ENCODE measurements at places on chromosomes 2 and 18.

GRCh38 chr2:56229397-56230060, 45.7 kb downstream of the CCDC85A start:
- DNase-seq, result no peak

DNA sequence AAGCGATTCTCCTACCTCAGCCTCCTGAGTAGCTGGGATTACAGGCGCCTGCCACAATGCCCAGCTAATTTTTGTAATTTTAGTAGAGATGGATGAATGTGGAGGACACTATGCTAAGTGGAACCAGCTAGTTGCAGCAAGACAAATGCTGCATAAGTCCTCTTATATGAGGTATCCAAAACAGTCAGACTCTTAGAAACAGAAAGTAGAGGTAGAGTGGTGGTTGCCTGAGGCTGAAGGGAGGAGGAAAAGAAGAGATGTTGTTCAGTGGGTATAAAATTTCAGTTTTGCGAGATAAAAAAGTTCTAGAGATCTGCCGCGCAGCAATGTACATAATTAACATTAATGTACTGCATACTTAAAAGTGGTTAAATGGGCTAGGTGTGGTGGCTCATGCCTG, 145.3 kb upstream of the SPRED2 start:
- no peak for DNase-seq

GRCh38 chr2:201952187-201952586, 81.5 kb upstream of the FZD7 start:
- DNase-seq, result no peak

DNA sequence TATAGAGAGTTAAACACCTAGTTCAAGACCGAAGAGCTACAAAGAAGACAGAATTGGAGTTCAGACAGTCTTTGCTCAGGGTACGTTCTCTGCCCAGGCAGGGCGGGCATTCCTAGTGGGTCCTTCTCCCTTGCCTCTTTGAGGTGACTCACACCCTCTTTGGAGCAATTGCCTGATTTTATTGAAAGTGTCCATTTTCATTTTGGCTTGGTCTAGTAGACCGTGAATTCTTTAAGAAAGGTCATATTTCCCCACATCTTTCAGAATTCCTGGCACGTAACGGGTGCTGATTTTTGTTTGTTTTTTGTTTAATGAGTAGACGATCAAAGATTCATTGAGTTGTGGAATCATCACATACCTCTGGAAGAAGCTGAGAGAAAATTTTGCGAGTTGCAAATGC, 871.5 kb downstream of the RNF144A start:
- no peak for DNase-seq

DNA sequence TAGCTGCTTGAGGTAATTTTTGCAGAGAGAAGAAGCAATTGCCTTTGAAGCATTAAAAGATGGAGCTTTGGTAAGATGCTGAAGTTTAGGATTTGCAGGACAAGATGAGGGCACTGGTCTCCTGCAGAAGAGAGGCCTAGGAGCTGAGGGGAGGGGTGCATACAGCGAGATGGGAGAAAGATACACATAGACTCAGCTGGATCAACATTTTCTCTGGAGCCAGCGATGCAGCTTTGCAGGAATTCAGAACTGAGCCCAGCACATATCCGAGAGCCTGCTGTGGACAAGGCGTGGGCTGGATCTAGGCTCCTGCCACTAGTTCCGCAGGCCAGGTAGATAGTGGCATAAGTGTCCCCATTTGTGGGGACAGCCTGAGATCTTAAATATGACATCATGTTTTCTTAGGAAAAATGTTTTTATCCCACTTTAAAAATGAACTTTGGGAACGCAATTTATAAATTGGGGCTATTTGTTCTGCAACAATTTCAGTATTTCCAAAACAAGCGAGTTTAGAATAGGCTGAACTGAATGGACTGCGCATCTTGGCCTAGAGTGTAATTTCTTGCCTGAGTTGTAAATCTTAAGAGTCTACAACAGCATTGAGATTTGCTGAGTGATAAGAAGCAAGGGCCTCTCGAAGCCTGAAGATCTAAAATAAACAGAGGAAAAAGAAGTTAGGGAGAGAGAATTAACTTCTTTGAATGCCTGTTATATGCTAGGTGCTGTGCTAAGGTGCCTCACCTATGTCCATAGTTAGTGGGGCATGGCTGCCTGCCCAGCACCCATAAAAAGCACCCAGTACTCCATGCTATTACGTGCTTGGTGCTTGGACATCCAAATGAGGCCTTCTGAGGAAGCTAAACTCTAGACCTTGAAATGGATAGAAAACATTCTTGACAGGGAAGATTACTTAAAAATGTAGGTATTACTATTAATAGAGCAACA, 17.3 kb downstream of the GRHL1 start:
- no peak for DNase-seq

DNA sequence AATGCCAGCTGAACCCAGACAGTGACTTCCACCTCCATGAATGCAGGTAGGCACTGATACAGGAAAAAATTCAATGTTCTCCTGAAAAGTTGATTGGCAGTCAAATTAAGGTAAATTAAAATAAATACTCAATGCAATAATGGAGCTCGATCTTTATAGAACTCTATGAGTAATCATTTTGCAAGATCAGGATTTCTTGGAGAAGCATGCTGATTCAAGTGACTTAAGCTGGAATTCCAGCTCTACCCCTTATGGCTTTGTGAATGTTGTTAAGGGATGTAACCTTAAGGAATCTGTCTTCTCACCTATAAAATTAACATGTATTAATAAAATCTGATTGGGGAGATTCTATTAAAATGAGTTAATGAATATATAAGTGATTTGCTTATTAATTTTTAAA, 145.1 kb downstream of the QPCT start:
- peak; percentile 7 for DNase-seq

- no peak for DNase-seq
Observed at GRCh38 chr2:175965773-175966172, 36.3 kb downstream of the LNPK start.

DNA sequence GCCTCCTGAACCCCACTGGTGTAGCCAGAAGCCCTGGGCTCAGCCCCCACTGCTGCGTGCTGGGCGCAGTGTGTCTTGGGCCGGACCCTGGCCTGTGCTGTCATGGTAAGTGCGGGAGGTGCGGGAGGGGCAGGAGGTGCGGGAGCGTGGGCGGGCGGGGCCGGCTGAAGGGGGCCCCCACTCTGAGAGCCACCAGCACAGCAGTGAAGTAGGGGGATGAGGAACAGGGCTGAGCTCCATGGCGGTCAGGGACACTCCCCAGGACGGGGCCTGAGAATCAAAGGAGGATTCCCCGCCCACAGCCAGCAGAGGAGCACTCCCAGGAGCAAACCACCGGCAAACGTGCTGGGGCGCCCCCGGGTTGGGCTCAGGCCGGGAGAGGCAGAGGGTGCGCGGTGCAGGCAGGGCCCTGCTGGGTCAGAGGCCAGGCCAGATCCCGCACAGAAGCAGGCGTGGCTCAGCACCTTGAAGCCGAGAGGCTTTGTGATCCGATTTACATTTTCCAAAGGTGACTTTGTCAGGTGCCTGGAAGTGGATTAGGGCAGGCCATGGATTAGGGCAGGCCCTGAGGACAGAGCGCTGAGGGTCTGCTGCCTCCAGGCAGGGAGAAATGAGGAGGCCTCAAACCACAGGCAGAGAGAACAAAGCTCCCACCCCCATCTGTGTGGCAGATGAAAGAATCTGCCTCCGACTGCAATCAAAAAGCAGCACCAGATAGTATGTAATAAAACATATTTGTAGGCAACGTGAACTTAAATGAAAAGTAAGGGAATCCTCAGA, 152.0 kb upstream of the RAB6C start:
- no peak for DNase-seq

DNA sequence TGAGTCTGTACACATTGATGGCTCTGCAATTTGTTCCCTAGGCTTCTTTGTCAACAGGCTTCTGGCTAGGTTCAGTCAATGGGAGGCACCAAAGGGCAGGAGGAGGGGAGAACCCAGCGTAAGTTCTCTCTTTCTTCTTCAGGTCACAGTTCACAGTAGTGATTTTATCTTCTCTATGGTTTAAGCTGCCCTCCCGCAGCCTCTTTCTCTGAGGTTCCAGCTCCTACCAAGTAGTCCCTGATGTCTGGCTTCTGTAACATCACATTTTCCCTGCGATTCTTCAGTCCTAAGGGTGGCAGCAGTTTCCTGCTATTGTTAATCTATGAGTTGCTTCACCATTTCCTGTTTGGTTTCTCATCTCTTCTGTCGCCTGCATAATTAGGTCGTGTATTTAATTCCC, 107.4 kb downstream of the CPO start:
- peak; percentile 39 for DNase-seq
